GM03348 (cell line): ENCODE measurements at places on chromosomes 1 and 21.

GRCh38 chr1:215475796-215476481 lies 91.2 kb upstream of the KCTD3 start:
- peak; percentile 85 for DNase-seq

DNA sequence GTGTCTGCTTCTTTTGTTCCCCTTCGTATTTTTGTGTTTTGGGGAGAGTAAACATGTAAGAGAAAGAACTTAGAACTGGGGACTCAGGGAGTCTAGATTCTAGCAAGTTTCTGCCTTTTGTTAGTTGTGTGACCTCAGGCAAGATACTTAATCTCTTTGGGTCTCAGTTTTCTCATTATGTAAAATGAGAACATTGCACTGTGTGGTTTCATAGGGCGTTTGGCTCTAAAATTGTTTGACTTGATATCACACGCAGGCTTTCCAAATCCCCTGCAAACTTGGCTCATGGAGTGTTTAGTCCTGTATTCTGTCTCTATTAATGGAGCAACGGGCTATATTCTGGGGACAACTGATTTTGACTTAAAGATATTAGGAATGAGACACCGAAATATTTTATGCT lies 57.7 kb downstream of the NTNG1 start:
- DNase-seq, result no peak

- peak; percentile 76 for DNase-seq
These were observed 669 bp downstream of the XPR1 start for GRCh38 chr1:180632326-180633056.

- peak; percentile 92 for DNase-seq
These were observed 59.1 kb downstream of the ITPKB start for GRCh38 chr1:226679853-226680516.

DNA sequence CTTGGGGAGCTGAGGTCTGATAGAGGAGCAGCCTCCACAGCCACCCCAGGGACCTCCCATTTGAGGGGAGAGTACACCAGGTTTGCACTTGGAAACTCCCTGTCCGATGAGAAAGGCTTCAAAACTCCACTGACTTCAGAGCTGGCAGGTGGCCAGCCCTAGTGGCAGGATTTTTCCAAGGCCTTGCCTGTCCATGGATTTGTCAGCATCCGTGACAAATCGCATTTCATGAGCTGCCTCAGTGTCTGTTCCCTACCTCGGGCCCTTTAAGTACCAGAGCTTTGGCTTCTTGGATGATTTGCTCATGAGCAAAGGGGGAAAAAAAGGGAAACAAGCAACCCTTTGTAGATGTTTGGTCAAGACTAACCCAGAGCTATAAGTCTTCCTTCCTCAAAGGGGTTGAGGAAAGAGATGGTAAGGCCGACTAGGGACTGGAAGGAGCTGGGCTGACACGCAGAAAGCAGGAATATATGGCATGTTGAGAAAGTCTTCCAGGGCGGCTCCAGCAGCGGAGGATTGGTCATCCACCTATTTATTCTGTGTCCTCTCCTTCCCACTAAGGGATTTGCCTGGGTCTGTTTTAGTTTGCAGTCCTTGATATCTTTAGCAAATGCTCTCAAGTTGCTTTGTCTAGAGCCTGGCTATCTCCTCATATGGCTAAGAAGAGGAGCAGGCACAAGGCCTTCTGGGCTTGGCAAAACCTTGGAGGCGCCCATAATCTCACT lies 2.7 kb upstream of the HSPG2 start:
- peak; percentile 82 for DNase-seq

GRCh38 chr1:50697440-50698421 lies 262.3 kb downstream of the FAF1 start:
- no peak for DNase-seq

GRCh38 chr1:109627692-109628399 lies 8.2 kb downstream of the AMPD2 start:
- DNase-seq, result no peak

GRCh38 chr1:2303016-2303775 lies 75.1 kb downstream of the SKI start:
- no peak for DNase-seq

- DNase-seq, result no peak
These were observed 48.0 kb upstream of the RXRG start for GRCh38 chr1:165492845-165493373.

- no peak for DNase-seq
These were observed 97.5 kb downstream of the CASZ1 start for GRCh38 chr1:10698726-10699469.

DNA sequence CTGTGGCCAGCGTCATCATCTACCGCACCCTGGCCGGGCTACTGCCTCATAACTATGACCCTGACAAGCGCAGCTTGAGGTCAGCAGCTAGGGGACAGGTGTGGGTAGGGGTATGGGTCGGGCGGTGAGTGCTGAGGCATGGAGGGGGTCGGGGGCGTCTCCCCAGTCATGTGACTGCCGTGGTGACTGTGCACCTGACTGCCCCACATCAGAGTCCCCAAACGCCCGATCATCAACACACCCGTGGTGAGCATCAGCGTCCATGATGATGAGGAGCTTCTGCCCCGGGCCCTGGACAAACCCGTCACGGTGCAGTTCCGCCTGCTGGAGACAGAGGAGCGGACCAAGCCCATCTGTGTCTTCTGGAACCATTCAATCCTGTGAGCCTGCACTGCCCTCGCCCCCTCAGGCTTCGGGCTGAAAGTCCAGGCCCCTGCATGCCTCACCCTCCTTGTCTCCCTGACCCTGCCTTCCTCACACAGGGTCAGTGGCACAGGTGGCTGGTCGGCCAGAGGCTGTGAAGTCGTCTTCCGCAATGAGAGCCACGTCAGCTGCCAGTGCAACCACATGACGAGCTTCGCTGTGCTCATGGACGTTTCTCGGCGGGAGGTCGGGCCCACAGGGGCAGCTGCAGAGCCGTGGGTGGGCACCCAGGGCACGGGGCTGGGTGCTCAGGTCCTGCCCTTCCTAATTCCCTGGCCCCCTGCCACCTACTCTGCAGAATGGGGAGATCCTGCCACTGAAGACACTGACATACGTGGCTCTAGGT lies 13.5 kb downstream of the PSRC1 start:
- DNase-seq, result no peak
